ENCODE measurements at places on chromosomes 1 and 21.

DNA sequence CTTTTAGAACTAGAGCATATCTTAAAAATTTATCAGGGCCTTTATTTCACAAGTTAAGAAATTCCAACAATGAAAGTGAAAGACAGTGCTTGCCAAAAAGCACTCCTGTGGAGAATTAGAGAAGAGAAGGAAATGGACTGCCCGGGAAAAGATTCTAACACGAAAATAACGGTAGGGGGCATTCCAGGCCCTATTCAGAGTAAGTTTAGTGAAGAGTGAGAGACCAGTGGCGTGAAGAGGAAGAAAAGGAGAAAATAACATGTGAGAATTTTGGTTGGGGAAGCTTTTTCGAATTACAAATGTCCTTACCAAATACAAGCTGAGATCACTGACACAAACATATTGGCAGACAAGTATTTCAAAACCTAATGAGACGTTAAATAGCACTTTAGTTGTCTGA is 38.4 kb upstream of the RBM34 start:
- DNase-seq: no peak

- no peak for DNase-seq
Measured at GRCh38 chr1:47522935-47523834, 85.3 kb downstream of the FOXD2 start.

GRCh38 chr21:41665766-41666595 is 100.9 kb downstream of the RIPK4 start:
- DNase-seq: no peak

DNA sequence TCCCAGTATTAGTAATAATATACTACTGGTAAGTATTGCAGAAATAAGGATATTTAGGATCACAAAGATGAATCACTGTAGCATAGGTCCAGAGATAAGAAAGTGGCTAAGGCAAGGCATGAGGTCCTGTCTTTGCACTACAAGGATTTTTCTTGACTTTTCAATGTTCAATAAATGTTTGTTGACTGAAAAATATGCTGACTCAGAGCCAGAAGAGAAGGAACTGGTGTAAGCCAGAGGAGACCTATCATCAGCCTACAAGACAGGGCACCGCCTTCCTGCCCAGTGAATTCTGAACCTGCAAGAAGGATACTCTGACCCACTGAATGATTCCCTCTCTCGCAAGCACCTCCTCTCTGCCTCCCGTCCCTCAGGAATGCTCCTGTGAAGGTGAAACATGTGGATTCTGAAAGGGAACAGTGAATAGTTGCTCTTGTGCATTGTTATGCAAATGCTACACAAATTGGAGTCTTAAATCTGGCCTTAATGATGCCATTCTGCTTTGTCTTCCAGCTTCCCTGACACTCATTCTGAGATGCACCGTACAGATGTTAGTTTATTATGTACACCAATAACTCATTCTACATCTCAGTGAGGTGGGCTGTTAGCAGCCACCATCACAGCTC is 540.0 kb downstream of the OMA1 start:
- no peak for DNase-seq

DNA sequence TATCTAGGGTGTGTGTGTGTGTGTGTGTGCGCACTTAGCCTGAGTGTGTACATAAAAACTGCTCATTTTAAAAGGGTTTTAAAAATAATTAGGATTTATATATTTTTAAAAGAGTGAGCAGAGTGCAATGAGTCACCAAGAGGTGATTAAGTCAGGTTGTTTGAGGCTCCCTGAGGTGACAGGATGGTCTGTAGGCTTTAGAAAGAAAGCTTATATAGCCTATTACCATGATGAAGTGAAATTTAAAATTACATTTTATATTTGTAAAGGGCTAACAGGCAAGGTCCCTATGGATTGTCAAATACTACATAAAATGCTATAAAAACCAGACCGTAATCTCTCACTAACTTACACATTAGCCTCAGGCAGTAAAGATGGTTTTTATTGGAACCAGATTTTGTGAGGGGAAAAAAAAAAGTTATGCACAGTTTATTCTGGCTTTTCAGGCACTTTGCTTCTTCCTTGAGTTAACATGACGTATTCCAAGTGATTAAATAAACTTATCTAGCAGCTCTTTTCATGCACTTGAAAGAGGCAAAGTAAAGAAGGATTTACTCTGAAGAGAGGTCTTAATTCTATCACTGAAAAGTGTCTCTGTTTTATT is 711.7 kb upstream of the PTBP2 start:
- DNase-seq: no peak

DNA sequence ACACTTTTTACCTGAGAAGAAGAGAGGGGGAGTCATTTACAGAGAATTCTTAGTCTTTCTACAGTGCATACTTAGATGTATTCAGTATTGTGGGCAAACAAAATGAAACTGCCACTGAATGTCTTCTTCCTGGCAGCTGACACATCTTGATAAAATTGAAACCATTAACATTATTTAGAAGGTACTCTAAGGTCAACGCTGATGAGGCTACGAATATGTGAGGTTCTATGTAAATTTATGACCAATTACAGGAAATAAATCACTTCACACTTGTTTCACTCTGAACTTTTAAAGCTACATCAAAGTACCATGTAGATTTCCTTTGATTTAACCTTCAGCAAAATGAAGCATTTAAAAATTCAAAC is 51.3 kb upstream of the GFI1 start:
- no peak for DNase-seq

DNA sequence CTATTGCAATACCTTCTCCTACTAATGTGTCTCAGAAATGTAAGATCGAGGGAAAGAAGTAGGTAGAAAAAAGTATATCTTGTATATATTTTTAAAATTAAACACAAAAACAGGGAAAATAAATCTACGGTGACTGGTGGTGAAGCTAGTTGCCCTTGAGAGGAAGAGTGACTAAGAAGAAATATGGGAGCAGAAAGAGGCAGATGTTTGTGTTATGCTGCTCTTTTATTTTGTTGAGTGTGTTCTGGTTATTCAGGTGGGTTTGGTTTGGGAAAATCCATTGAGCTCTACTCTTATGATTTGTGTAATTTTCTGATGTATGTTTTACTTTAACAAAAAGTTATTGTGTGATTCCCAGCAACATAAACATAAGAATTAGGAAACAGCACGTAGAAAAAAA is 444.9 kb upstream of the B3GALT2 start:
- DNase-seq: no peak

Measured in stimulated activated CD4-positive, alpha-beta T cell treated with anti-CD3 and anti-CD28 coated beads, TNF-alpha, amount 100 ng/mL, for 4 hours (primary cell).